ENCODE measurements at places on chromosomes 1 and 21.

DNA sequence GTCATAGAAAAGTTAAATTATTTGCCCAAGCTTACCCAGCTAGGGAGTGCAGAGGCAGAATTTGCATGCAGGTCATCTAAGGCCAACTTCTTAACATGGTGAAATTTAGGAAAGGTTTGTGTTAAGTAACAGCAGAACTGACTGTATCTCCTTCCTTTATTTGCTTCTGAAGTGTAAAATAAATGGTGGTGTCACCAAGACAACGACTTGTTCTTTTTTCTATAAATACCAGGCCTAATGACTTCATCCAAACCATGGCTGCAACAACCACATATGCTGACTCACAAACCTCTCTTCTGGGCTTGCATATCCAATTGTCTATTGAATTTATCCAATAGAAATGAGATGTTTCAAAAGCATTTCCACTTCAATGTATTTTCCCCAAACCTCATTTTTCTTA lies 19.1 kb downstream of the COL24A1 start:
- DNase-seq, result no peak

GRCh38 chr21:45824546-45825215 lies 156.9 kb upstream of the COL6A1 start:
- DNase-seq, result no peak

DNA sequence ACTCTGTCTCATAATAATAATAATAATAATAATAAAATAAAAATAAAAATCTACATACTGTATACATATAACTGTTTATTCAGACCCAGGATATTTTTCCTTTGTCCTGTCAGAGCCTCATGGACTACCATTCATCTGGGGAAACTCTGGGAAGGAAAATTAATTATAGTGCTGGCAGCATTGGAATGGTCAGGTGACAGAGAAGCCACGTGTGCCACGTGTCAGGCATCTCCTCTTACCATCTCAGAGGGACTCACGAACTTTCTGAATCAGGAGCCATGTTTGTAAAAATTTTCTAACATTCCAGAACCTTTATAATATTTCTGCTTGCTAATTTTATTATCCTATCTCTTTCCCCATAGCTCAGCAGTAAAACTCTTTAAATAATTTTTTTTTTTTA lies 97.8 kb upstream of the HNRNPU start:
- no peak for DNase-seq

- DNase-seq, result no peak
These were observed 98.2 kb upstream of the LMO4 start for GRCh38 chr1:87230501-87230900.

DNA sequence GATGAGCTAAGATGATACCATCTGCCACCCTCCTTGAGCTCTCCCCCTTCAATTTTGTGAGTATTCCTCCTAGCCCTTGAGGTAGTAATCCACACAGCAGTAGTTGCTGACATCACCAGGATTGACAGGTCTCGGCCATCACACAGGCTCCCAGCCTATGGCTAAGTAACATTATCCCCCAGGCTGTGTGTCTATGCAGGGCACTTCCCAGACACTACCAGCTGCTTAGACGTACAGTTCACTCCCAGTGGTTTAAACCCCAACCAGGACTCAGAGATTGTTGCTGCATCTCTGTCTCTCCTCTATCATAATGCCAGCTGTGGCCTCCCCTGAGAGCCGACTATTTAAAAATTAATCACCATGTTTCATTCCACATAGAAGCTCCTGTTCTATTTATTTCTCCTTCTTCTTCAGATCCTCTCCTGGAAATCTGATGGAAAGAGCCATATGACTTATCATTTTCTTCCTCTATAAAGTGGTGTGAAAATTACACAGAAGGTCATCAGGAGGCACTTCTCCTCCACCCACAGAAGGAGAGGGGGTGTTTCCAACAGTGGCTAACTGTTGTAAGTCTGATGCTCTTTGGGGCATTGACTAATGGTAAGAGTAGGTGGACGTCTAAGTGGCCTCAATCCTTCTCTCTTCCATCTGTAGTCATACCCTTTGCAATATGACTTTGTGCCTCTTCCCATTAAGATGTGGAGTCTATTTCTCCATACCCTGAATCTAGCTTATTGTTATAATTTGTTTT lies 396.3 kb downstream of the SETD4 start:
- DNase-seq, result no peak

DNA sequence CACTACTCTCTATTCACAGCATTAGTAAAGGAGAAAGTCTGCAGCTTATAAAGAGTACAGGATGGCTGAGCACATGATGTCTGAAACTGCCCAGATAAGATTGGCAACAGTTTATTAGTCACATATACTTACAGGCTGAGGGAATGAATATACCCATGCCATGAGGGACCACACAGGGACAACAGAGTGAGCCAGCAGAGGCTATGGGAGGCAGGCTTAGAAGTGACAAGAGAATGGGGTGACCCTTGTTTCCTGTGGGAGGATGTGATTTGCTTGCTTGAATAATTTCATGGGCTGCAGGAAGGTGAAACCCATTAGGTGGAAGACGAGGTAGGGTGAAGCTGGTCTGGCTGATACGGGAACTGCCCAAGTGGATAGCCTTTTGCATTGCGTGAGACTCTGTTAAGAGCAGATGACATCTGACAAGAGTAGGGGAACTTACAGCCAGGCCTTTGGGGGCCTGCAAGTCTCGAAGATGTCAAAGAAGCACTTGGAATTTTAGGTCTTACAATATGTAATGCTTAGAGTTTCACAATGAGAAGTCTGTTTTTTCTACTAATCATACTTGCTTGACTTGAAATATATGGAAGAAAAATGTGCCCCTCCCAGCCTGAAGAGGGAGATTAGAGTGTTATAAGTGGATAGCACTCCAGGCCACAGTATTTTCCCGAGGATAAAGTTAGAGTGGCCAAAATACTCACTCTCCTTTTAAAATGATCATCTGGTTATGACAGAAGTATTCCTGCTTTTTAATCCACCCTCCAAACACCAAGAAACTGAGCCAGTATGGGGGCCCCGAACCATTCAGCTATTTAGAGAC lies 34.6 kb upstream of the TNFSF4 start:
- no peak for DNase-seq

- no peak for DNase-seq
These were observed 498.7 kb upstream of the NFIA start for GRCh38 chr1:60583696-60584095.

GRCh38 chr1:177286396-177286795 lies 115.6 kb downstream of the BRINP2 start:
- DNase-seq, result no peak

DNA sequence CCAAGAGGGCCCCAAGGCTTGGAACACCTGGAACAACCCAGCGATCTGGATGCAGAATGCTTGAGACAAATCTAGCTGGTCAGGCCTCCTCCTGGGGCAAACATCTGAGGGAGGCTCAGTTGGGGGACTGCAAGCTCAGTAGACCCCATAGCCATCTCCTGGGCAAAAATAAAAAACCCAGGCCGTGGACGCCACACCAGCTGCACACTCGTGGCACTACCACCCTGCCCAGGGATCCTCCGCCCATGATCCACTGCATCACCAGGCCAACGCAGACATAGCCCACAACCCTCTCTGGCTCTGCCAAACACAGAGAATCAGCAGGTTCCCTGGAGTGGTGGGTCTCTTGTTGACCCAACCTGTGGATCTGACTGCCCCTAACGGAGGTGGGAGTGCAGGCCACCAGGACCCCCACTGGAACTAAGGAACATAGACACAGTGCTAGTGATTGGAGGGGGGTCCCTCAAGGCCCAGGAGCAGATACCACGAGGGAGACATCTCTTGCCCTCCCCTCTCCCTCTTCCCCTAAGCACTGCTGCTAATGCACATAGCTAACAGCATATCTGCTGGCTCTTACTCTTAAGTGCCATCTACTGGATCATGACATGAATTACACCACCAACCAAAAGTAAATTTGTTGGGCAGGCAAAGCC lies 147.2 kb downstream of the CHD1L start:
- DNase-seq, result no peak

GRCh38 chr1:23367451-23367790 lies 2.2 kb downstream of the ZNF436 start:
- no peak for DNase-seq

DNA sequence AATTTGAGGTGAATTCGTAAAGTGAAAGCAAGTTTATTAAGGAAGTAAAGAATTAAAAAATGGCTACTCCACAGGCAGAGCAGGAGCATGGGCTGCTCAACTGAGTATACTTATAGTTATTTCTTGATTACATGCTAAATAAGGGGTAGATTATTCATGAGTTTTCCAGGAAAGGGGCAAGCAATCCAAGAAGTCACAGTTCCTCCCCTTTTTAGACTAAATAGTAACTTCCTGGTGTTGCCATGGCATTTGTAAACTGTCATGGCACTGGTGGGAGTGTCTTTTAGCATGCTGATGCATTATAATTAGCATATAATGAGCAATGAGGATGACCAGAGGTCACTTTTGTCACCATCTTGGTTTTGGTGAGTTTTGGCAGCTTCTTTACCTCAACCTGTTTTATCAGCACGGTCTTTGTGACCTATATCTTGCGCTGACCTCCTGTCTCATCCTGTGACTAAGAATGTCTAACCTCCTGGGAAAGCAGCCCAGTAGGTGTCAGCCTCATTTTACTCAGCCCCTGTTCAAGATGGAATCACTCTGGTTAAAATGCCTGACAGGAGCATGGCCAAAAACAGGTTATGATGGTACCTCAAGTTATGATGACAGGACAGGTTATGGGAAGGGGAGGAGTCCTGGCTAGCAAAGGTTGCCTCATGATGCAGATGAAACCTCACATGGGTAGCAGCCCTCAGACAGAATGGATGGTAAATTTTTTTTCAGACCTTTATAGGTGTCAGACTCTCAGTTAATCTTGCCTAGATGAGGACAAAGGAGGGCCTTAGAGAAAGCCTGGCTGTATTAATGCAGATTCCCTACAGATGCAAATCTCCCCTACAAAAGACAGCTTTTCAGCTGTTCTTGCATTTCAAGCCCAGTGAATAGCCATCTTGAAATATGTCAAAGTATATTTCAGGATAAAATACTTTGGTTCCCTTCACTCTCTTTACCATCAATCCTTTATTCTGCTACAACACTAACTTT lies 49.7 kb downstream of the SIPA1L2 start:
- no peak for DNase-seq

- DNase-seq, result no peak
These were observed 3.9 kb downstream of the PLA2G2D start for GRCh38 chr1:20115479-20115878.

Measured in T-helper 2 cell treated with Interferon-gamma antibody and Interleukin-4, amounts not matched to agents 5 μg/mL and 100 μg/mL, for 36 hours (primary cell).